Stimulated activated memory B cell treated with anti-CD40 and anti-IgM and Interleukin-4, amounts not matched to agents 10 μg/mL and 1 μg/mL and 100 μg/mL, for 72 hours (primary cell): ENCODE measurements at places on chromosomes 7 and 10.

DNA sequence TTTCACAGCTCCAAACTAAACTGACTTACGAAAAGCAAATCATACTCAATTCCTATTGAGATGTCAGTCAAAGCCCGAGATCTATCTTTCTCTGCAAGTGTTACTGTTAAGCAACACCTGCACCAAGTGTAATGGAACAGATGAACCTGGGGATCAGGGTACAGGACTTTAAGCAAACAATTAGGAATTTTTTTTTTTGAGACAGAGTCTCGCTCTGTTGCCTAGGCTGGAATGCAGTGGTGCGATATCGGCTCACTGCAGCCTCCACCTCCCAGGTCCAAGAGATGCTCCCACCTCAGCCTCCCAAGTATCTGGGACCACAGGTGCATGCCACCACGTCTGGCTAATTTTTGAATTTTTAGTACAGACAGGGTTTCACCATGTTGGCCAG lies 14.9 kb downstream of the YWHAG start:
- peaks cover 70% of the 10 kb centered on the region for H3K36me3 ChIP-seq
- ATAC-seq: no peak
- no peak overlapping the region for H3K27ac ChIP-seq
- no peak overlapping the region for H3K4me3 ChIP-seq

- no peak for ATAC-seq
- H3K27ac ChIP-seq: no peak overlapping the region
- H3K4me3 ChIP-seq: no peak overlapping the region
- H3K27me3 ChIP-seq: no peaks in the 10 kb centered on the region
- peaks cover 37% of the 10 kb centered on the region for H3K4me1 ChIP-seq
Measured at GRCh38 chr7:137957887-137958286, 44.0 kb downstream of the CREB3L2 start.

DNA sequence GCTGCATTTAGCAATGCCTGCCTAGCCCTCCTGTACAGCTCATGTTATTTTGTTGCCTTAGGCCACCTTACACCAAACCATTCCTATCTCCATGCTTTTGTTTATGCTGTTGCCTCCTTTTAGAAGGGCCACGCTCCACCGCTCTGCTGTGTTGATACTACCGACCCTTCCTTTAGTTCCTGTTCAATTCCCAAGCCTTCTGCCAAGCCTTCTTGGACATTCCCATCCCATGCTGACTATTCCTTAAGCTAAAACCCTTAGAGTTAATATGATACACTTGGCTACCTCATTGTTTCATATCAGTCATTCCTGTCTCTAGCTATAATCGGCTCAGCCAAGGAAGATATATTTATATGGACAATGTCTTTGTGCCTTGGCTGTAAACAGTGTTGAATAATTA lies 705.5 kb downstream of the LRMDA start:
- H3K27ac ChIP-seq: no peak overlapping the region
- no peak overlapping the region for H3K4me3 ChIP-seq
- no peaks in the 10 kb centered on the region for H3K27me3 ChIP-seq

- ATAC-seq: no peak
- no peaks in the 10 kb centered on the region for H3K36me3 ChIP-seq
- H3K4me1 ChIP-seq: peaks cover 15% of the 10 kb centered on the region
- no peak overlapping the region for H3K27ac ChIP-seq
- H3K27me3 ChIP-seq: no peaks in the 10 kb centered on the region
Measured at GRCh38 chr7:149879766-149880637, 6.2 kb downstream of the ATP6V0E2 start.

DNA sequence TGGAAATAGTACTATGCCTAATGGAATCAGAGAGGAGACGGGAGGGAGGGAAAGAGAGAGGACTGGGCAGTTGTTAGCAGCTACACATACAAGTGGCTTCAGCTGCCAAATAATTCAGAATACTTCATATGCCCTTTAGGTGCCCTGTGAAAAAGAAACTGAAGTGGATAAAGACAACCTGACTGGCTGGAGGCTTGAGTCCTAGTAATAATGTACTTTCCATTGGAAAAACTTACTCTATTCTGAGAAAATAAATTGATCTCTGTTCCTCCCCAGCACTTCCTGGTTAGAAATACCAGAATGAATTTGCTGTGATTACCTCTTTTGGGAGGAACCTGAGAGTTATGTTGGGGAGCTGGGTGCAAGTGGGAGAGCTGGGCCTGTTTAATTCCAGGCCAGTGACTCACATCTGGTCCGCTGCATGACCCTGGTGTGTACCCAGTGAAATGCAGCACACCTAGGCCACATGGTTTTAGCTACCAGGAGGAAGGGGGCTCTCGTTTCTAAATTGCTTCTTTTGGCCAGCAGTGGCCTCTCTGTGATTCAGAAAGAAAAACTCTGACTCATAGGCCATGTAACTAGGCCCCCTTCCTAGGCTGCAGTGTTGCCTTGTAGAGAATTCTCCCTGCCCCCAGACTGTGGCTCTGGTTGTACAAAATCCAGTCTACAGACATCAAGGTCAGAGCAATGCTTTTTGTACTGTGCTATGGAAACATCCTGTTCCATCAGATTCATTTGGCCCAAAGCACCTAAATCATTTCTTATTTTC lies 6.5 kb downstream of the AGFG2 start:
- H3K4me1 ChIP-seq: peaks cover 92% of the 10 kb centered on the region
- H3K4me3 ChIP-seq: peak overlapping the region; percentile 67
- H3K36me3 ChIP-seq: peaks cover 10% of the 10 kb centered on the region

- H3K4me1 ChIP-seq: no peaks in the 10 kb centered on the region
- no peaks in the 10 kb centered on the region for H3K27me3 ChIP-seq
- H3K27ac ChIP-seq: no peak overlapping the region
Measured at GRCh38 chr7:20865684-20866083, 79.0 kb upstream of the SP8 start.

DNA sequence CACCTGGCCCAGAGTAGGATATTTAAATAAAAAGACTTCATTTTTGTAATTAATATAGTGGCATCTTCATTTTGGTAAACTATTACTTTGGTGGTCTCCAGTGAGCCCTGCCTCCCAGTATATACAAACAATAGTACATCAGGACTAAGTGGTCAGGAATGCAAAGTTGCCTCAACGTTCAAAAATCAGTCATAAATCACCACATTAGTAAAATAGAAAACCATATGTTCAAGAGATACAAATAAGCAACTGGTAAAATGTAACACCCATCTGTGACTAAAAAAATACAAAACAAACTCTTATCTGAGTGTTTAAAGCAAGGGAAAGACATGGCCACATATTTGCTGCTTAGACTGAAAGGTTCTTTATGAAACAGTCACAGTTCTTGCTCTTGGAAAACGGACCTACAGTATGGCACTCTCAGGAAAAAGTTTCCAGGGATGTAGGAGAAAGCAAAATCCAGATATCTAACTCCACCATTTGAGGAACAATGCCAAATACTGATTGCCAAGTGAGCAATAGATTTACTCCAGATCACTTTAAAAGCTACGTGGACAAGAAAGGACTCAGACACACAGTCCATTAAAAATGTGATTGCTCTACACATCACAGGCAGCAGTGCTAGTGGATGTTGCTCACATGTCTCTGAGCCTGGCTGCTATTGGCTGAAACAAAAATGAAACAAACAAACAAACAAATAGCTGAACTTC lies 15.1 kb upstream of the RHOBTB1 start:
- H3K27ac ChIP-seq: no peak overlapping the region
- no peak overlapping the region for H3K4me3 ChIP-seq
- no peaks in the 10 kb centered on the region for H3K27me3 ChIP-seq

- H3K27me3 ChIP-seq: no peaks in the 10 kb centered on the region
- H3K4me1 ChIP-seq: no peaks in the 10 kb centered on the region
- no peak overlapping the region for H3K4me3 ChIP-seq
Measured at GRCh38 chr7:104357166-104357565, 28.8 kb downstream of the LHFPL3 start.

GRCh38 chr7:101237206-101238067 lies at the start of gene CLDN15:
TSS of gene CLDN15 (minus strand) at chr7:101237802. CDS start at chr7:101237581, 221 bp downstream.
- no peak for ATAC-seq
- H3K4me3 ChIP-seq: no peak within 1 kb of the TSS
- H3K27me3 ChIP-seq: no peaks in the 10 kb centered on the region

GRCh38 chr10:57890691-57891090 lies 377.0 kb downstream of the IPMK start:
- no peaks in the 10 kb centered on the region for H3K4me1 ChIP-seq
- H3K27ac ChIP-seq: no peak overlapping the region
- H3K27me3 ChIP-seq: no peaks in the 10 kb centered on the region
- no peak overlapping the region for H3K4me3 ChIP-seq

GRCh38 chr7:16660702-16661464 lies 14.9 kb downstream of the BZW2 start:
- H3K4me3 ChIP-seq: no peak overlapping the region
- H3K4me1 ChIP-seq: peaks cover 26% of the 10 kb centered on the region
- H3K27ac ChIP-seq: no peak overlapping the region
- H3K36me3 ChIP-seq: peaks cover 28% of the 10 kb centered on the region
- ATAC-seq: no peak

DNA sequence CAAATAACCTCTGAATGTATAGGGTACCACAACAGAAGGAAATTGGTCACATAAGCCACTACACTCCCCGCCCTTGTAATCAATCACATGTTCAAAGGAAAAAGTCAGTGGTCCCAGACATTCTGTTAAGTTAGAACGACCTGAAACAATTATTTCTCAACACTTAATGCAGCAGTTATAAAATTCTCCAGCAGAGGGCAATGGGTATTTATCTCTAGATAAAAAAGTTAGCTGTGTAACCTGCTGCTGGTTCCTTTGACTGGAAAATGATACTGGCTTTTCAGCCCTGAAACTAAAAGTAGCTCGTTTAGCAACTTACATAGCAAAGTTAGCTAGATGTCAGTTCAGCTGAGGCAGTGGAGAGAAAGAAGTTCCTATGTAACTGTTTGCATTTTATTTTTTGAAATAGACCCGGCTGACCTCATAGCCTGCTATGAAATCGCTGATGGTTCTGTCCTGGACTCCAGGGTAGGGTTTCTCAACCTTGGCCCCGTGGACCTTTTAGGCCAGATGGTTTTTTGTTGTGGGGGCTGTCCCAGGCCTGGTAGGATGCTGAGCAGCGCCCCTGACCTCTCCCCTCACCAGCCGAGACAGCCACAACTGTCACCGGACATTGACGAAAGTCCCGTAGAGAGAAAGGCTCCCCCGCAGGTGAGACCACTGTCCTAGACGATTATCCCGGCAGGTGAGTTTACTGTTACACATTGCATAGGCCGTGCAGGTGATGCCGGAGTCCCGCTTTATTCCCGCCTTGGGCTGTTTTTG lies 40.2 kb upstream of the PROSER2 start:
- no peak overlapping the region for H3K27ac ChIP-seq
- H3K36me3 ChIP-seq: no peaks in the 10 kb centered on the region
- no peak overlapping the region for H3K4me3 ChIP-seq

DNA sequence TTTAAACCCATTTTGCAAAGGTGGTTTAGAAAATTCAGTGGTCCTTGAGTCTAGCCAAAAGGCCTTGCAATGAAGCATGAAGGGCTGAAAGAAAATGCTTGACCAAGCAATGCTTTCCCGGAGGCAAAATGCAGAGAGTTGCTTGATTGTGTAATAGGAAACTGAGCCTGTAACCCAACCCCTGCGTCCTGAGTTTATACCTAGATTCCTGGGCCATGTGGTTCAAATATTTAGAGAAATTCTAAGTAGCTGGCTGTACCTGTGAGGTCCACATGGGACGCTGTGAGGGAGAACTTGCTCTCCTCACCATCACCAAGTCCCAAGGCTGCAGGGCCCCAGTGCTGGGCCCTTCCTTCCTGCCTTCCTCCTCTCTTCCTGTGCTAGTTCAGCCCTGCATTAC lies 45.7 kb downstream of the CXCL12 start:
- H3K4me1 ChIP-seq: no peaks in the 10 kb centered on the region
- no peak for ATAC-seq
- H3K36me3 ChIP-seq: no peaks in the 10 kb centered on the region
- H3K27ac ChIP-seq: no peak overlapping the region
- no peaks in the 10 kb centered on the region for H3K27me3 ChIP-seq

GRCh38 chr10:112507046-112507445 lies 60.0 kb downstream of the VTI1A start:
- no peak for ATAC-seq
- no peak overlapping the region for H3K4me3 ChIP-seq
- no peaks in the 10 kb centered on the region for H3K27me3 ChIP-seq

DNA sequence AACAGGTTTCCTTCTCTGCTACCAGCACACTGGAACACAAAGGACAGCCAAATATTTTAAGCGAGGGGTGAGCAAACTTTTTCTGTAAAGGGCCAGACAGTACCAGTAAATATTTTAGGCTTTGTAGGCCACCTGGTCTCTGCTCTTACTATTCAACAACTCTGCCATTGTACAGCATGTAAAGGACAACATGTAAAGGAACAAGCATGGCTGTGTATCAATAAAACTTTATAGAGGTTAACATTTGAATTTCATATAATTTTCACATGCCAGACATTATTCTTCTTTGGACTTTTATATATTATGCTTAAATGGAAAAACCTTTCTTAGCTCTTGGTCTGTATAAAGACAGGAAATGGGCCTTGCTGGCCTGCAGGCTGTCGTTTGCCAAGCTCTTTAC lies 30.2 kb downstream of the RHEB start:
- no peaks in the 10 kb centered on the region for H3K27me3 ChIP-seq
- H3K27ac ChIP-seq: no peak overlapping the region
- H3K36me3 ChIP-seq: peaks cover 52% of the 10 kb centered on the region
- no peak overlapping the region for H3K4me3 ChIP-seq

DNA sequence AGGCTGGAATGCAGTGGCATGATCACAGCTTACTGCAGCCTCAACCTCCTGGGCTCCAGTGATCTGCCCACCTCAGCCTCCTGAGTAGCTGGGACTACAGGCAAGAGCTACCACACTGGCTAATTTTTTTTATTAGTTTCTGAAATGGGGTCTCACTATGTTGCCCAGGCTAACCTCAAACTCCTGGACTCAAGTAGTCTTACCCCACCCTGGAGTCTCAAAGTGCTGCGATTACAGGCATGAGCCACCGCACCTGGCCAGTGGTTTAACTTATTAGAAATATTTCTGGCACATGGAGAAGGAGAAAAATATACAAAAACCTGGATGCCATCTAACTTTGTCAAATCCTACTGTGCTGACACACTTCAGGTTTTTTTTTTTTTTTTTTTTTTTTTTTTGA lies 15.2 kb downstream of the ZNF786 start:
- no peaks in the 10 kb centered on the region for H3K4me1 ChIP-seq
- peaks cover 46% of the 10 kb centered on the region for H3K36me3 ChIP-seq
- no peak overlapping the region for H3K4me3 ChIP-seq
- no peaks in the 10 kb centered on the region for H3K27me3 ChIP-seq

DNA sequence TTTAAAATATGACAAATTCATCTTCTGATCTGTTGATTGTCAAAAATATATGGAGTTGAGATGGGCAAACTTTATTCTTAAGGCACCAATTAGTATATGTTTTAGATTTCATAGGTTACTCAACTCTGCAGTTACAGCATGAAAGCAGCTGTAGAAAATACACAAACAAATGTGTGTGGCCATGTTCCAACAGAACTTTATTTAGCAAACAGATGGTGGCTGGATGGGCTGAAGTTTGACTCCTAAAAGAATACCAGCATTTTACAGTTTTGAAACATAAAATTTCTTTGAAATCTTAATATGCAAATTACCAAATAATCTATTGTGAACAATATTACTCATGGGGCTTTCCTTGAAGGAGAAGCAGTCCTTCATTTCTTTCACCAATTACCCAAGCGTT lies 1206.0 kb upstream of the LRRTM3 start:
- H3K4me3 ChIP-seq: no peak overlapping the region
- H3K36me3 ChIP-seq: no peaks in the 10 kb centered on the region
- no peaks in the 10 kb centered on the region for H3K27me3 ChIP-seq
- no peak for ATAC-seq
- H3K27ac ChIP-seq: no peak overlapping the region
